ENCODE measurements at places on chromosomes 6 and 20.
A peak's percentile ranks its signal among the peaks of the same experiment; 100 is the strongest.

GRCh38 chr20:4821590-4821989 is 99.9 kb downstream of the PRND start:
- peak; percentile 12 for DNase-seq

DNA sequence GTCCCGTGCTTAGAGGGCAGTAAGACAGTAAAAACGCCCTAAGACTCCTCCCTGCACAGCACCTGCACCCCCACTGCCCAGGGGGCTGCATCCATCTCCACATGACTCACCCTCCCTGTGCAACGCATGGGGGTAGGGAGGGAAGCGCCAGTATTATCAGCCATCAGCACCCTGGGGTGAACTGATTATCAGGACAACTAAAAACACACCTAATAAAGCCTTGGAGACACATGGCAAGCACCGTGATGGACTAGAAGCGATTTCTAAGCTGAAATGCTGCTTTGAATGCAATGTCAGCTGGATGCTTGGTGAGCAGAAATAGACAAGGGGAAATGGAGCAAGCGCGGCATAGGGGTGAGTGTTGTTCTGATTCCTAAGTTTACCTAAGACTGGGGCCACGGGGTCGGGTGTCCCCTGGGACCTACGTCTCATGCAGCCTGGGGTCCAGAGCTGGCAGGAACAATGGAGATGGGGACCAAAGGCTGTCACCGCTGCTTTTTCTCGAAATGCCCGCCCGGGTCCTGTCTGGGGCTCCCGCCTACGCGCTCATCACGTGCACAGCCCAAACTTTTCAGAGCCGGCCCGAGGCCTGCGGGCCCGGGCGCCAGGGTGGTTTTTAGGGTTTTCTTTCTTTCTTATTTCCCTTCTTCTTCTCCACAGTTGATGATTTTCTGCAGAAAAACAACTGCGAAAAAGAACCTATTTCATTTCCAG is 702 bp upstream of the TNFAIP3 start:
- peak; percentile 45 for DNase-seq

- DNase-seq, result no peak
Observed at GRCh38 chr6:131575834-131576478, 2.9 kb downstream of the ARG1 start.

DNA sequence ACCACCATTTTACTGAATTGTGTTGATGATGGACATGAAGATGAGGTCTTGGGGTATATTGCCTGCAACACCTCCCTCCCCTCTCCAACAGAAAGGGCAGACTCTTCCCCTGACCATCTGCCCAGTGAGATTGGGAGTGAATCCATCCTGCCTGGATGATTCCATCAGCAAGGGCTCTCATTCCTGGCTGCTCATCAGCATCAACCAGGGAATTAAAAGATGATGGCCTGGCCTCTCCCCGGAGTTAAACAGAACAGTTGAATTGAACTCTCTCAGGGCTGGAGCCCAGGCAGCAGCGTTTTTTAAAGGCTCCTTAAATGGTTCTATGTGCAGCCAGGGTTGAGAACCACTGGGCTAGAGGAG is 14.6 kb upstream of the MRPS18A start:
- no peak for DNase-seq

DNA sequence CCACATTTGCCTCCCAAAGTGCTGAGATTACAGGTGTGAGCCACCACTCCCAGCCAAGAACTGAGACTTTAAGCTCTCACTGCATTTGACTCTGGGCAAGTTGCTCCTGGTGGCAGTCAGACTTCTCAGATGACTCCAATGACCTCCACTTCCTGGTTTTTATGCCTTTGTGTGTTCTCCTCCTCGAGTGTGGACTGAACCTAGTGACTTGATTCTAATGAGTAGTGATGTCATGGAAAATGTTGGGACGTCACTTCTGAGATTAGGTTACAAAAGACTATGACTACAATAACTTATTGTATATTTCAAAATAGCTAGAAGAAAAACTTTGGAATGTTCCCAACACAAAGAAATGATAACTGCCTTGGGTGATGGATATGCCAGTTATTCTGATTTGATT is 12.0 kb downstream of the SPINT3 start:
- no peak for DNase-seq

DNA sequence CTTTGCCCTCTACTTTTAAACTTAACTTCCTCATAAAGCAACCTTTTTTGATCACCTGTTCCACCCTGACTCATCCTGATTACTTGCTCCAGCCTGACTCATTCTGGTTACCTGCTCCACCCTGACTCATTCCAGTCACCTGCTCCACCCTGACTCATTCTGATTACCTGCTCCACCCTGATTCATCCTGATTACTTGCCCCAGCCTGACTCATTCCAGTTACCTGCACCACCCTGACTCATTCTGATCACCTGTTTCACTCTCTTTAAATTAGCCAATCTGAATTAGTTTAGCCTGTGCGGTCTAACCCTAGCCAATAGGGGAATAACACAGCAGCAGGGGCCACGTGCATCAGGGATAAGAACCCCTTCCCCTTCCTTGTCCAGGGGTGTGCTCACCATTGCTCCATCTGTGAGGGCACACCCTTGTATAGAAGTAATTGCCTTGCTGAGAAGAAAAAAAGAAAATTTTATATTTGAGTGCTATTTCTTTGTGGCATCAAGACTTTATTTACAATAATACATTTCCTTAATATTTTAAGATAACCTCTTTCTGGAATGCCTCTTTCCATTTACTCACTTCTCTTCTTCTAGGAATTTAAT is 17.9 kb downstream of the HLA-G start:
- DNase-seq, result no peak

DNA sequence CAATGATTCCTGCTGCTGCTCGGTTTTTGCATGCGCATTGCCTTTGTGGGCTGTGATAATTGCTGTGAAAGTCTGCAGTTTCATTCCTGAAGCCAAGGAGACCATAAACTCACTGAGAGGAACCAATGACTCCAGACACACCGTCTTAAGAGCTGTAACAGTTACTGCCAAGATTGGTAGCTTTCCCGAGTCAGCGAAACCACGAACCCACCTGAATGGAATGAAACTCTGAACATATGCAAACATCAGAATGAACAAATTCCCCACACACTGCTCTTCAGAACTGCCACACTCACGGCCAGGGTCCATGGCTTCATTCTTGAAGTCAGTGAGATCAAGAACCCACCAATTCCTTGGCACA is 37.7 kb downstream of the TRIM27 start:
- DNase-seq, result no peak

- no peak for DNase-seq
Observed at GRCh38 chr6:90190131-90190530, 106.5 kb downstream of the BACH2 start.

GRCh38 chr6:157770946-157771345 is 52.1 kb upstream of the SNX9 start:
- no peak for DNase-seq

DNA sequence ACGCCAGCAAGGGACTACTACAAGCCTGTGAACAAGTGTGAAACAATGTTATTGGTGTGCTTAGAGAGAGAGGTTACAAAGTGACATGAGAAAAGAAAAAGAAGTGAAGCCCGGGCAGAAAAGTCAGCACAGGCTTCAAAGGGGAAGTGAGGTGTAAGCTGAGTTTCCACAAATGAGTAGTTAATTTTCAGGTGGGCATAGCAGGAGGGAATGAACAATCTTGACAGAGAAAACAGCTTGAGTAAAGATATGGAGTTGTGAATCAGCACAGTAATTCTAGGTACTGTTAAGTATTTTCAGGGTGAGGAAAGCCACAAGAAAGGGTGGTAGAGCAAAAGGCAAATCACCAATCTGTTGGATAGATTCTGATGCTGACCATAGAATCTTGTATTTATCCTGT is 4.3 kb downstream of the KCNQ5 start:
- DNase-seq, result no peak

DNA sequence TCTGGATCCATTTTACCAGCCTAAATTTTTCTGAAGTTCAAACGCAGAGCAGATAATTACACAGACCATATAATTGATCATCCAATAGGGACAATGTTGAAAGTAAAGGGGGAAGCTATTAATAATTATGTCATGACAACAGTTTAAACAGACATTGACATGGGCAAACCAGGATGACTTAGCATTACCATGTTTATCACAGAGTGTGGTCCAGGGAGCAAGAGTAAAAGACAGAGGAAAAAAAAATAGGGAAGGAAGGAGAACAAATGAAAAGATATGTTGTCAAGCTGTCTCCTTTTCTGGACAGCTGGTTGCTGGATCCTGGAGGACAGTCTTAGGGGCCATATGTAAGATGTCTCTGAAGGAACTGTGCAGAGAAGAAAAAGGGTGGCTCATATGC is 69.4 kb upstream of the FBXL4 start:
- DNase-seq, result no peak

DNA sequence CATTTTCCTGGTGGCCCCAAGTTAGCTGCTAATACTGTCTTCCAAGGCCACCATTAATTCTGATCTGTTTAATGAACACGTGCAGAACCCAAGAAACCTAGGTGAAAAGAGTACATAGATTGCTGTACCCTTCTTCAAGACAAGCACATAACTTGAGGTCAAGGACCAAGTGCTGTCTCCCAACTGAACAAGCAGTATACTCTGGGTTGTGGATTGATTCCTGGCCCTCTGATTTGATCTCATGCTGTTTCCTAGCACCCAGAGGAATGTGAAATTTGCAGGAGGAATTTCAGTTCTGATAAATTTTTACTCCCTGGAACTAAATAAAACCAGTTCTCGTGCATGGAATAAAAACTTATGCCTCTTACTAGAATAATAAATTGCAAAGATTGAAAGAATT is 75.6 kb downstream of the MTFR2 start:
- DNase-seq, result no peak

GRCh38 chr20:46085179-46085851 is 4.4 kb downstream of the NCOA5 start:
- no peak for DNase-seq

Data from D341Med (cell line).